ENCODE measurements at places on chromosomes 11 and 22.

GRCh38 chr11:133896028-133896427 lies 50.7 kb upstream of the SPATA19 start:
- no peak for DNase-seq

- DNase-seq = no peak
These were observed 99.2 kb downstream of the GALNT18 start for GRCh38 chr11:11522591-11522990.

GRCh38 chr11:28086569-28086968 lies 21.4 kb downstream of the KIF18A start:
- no peak for DNase-seq

GRCh38 chr22:27237080-27237741 lies 564.3 kb downstream of the MN1 start:
- no peak for DNase-seq

- no peak for DNase-seq
These were observed 15.3 kb downstream of the RTL6 start for GRCh38 chr22:44482776-44483175.

GRCh38 chr11:70491696-70492472 lies 93.6 kb downstream of the CTTN start:
- DNase-seq = no peak

DNA sequence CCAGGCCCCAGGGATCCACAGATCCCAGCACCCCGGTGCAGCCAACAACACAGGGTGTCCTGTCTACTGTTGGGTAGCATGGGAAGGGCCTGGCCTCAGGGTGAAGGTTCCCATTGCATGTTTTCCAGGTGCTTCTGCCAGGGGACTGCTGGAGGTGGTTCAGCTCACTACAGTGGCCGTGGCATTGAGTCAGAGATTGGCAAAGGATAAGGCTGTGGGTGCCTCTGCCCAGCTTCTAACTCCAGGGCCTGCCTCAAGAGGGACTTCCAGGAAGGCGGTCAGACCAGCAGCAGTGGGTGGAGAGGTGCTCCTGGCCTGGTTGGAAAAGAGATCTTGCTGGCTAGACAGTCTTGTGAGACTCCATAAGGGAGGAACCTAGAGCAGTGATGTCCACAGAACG lies 20.9 kb downstream of the CSNK1E start:
- no peak for DNase-seq

DNA sequence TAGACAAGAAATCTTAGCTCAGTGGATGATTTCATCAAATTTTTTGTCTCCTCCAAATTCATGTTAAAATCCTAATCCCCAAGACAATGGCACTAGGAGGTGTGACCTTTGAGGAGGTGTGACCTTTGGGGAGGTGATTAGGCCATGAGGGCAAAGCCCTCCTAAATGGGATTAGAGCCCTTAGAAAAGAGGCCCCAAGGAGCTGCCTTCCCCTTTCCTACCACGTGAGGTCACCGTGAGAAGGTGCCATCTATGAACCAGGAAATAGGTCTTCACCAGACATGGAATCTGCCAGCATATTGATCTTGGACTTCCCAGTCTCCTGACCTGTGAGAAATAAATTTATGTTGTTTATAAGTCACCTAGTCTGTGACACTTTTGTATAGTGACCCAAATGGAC lies 138.7 kb downstream of the TRIM29 start:
- DNase-seq = no peak

DNA sequence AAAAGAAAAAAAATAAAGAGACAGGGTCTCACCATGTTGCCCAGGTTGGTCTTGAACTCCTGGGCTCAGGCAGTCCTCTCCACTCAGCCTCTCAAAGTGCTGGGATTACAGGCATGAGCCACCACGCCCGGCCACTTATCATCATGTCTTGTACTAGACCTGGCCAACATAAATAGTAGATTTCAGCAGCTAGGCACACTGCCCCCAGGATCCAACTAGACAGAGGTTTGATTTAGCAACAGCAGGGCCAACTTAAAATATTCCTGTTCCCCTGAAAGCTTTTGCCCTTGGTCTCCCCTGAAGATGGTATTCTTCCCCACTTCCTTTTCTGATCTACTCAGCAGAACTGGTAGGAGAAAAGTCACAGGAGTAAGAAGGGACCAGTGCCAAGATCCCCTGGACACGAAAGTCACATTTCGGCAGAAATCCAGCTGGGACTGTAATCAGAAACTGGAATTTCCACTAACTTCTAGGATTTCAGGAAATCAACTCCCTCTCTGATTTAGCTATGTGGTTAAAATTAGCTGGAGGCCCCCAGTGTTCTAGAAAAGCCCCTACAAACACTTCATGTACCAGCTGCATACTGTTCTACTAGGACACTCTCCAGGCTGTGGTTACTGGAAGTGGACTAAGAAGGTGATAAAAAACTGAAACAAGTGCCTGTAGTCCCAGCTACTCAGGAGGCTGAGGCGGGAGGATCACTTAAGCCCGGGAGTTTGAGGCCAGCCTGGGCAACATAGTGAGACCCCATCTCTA lies 8.9 kb upstream of the PPP2R1B start:
- no peak for DNase-seq

DNA sequence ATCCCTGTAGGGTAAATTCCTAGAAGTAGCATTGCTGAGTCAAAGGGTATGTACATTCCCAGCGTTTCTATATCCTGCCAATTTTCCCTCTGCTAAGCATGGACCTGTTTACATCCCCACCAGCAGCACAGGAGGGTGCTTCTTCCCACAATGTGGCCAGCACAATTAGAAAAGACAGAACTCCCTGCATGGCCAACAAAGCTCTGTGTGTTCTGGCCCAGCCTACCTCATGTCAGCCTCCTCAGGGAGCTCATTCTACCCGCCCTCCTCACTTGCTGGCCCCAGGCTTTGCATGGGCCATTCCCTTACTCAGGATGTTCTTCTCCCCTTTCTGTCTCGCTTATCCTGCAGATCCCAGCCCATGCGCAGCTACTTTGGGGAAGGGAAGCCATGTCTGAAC lies 186.1 kb downstream of the DSCAML1 start:
- DNase-seq = no peak

GRCh38 chr22:38484244-38484643 lies 16.3 kb downstream of the KDELR3 start:
- no peak for DNase-seq

GRCh38 chr22:36797374-36797773 lies 19.5 kb downstream of the PVALB start:
- DNase-seq = no peak

GRCh38 chr11:90113541-90113940 lies 20.9 kb upstream of the NAALAD2 start:
- no peak for DNase-seq

DNA sequence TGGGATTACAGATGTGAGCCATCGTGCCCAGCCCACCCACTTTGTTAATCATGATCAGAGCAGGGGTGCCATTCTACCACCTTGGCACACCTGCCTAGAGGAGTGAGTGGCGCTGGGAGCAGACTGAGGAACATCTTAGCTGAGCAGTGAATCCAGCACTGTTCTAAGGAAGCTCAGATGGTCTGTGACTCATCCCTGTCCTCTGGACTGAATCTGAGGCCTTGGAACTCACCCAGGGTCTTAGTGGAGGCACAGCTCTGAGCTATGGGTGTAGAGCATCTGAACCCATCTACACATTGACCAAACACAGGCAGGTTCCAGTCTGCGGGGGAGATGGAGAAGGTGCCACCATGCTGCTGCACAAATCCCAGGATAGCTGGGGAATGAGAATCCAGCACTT lies 14.9 kb downstream of the PGAP2 start:
- no peak for DNase-seq

DNA sequence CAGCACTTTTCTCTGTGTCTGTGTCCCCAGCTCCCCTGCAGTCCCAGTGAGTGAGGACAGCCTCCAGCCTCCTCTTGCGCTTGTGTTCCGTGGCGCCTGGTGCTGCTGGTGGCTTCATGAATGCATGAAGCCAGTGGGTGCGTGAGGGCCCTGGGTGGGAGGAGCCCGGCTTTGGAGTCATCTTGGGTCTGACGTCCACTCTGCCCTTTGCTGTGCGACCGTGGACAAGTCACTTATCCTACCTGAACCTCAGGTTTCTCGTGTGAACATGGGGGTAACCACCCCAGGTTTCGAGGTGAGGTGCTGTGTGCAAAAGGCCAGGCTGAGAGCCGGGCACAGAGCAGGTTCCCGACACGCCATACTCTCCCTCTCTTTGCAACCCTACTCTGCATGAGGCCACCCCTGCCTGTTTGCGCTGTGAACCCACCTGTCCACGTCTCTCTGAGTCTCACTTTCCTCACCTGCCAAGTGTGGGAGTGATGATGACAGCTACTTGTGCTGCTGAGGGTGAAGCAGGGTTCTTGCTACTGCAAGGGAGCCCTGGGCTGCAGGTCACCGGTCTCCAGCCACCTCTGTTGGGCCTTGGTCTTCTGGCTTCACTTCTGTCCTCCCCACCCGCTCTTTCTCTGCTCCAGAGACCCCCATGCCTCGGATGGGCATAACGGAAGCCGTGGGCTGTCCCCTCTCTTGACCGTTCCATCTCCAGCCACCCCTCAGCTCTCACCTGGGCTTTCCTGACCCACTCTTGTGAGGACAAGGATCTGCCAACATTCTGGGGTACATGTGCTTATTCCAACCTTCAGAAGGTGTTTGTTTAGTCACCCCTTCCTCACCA lies 537.6 kb downstream of the TBC1D22A start:
- no peak for DNase-seq

- no peak for DNase-seq
These were observed 4.5 kb downstream of the CNTF start for GRCh38 chr11:58626934-58627483.

DNA sequence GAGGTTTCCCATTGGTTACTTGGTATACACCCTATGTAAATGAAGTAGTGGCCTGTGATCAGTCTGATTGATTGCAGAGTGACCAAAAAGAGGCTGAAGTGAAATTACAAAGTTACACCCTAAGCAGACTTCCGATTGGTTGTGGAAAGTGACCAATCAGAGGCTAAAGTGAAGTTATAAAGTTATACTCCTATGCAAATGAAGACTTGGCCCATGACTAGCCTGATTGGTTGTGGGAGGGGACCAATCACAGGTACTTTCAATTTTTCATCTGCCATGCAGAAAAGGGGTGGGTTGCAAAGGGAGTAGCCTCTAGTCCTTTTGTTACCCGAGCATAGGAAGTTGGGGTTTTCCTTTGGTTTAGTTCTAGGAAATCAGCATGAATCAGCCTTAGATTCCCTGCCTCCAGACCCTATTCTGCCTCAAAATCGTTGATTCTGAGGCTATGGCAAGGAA lies 18.1 kb upstream of the CSTF3 start:
- DNase-seq = no peak

- no peak for DNase-seq
These were observed 5.1 kb downstream of the ABCC8 start for GRCh38 chr11:17471501-17471900.

DNA sequence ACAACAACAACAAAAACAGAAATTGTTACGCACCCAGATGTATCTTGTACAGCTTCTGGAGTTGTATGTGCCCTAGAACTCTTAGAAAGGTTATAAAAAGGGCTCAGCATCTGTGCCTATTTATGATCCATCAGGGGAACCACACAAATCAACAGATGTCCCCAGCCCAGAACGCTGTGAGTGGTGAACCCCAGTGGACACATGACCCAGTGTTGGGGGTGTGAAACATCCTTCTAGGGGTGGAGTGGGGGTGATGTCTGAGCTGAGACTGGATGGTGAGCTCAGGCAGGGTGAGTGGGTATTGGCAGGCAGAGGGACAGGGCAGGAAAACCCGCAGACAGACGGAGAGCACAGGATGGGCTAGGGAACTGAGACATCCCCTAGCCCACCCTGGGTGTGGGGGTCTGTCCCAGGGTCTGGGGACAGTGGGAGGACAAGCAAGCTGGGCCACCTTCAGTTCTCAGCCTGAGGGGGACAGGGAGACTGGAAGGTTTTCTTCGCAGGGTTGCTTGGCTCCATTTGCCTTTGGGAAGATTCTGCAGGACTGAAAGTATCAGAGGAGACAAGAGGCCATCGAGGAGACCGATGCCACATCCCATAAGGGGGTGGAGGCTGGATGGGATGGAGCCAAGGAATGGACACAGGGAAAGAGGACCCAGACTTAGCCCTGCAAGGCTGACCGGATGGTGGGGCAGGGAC lies 5.8 kb upstream of the EMID1 start:
- DNase-seq = no peak

- DNase-seq = no peak
These were observed 6.0 kb upstream of the PAK1 start for GRCh38 chr11:77479746-77480352.

DNA sequence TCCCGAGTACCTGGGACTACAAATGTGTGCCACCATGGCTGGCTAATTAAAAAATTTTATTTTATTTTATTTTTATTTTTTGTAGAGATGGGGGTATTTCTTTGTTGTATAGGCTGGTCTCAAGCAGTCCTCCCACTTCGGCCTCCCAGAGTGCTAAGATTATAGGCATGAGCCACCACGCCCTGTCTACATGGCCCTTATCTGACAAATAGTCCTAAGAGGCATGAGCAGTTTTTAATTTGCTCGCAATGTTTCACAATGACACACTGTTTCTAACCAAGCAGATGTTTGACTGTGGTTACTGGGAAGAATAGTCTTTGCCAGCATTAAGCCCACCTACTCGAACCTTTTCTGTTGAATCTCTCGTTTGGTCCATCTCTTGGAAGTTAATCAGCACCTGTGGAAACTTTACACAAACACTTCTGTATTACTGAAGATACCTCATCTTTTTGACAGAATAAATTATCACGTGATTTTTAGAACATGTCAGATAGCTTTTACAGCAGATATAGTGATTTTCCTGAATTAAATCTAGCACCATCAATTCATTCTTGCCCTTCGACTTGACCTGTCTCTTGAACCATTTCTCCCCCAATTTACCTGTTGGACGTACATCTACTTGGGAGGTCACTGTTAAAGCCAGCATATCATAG lies 71.4 kb downstream of the MTMR3 start:
- no peak for DNase-seq

All from activated CD4-positive, alpha-beta T cell treated with anti-CD3 and anti-CD28 coated beads for 1 hour (primary cell).